Muscle of leg (tissue), 16 donors: ENCODE measurements at places on chromosomes 1 and 21. TPM values are rescaled to one million over a fixed set of nuclear protein-coding genes. Genes with fewer than 3 reads are reported as not detected.

DNA sequence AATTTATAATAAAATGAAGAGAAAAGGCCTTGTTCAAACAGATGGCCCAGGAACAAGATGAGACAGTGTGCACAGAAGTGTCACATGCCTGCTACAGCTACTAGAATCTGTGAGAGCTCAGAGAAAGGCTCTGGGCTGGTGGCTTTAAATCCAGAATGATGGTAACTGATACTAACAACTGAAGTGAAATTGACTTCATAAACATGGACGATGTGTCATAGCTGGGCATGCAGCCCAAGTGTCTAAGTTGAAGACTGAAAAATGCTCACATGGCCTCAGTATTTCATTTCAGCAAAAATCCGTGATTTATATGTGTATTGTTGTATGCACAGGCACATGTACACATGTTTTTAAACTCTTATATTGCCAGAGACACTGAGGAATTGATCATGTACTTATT is 208.3 kb upstream of the RUNX1 start:
- H3K27ac ChIP-seq, result peak overlapping the region; percentile 94
- H3K4me3 ChIP-seq, result no peak overlapping the region
- H3K4me1 ChIP-seq, result peaks cover 11% of the 10 kb centered on the region
- no peaks in the 10 kb centered on the region for H3K27me3 ChIP-seq

SH2D2A gene
- total RNA-seq, result 0.71 TPM

- H3K4me3 ChIP-seq, result no peak overlapping the region
- H3K27ac ChIP-seq, result no peak overlapping the region
- no peaks in the 10 kb centered on the region for H3K4me1 ChIP-seq
- peaks cover 6% of the 10 kb centered on the region for H3K27me3 ChIP-seq
- no peaks in the 10 kb centered on the region for H3K36me3 ChIP-seq
Observed at GRCh38 chr1:18333220-18333619, 147.5 kb upstream of the KLHDC7A start.

DNA sequence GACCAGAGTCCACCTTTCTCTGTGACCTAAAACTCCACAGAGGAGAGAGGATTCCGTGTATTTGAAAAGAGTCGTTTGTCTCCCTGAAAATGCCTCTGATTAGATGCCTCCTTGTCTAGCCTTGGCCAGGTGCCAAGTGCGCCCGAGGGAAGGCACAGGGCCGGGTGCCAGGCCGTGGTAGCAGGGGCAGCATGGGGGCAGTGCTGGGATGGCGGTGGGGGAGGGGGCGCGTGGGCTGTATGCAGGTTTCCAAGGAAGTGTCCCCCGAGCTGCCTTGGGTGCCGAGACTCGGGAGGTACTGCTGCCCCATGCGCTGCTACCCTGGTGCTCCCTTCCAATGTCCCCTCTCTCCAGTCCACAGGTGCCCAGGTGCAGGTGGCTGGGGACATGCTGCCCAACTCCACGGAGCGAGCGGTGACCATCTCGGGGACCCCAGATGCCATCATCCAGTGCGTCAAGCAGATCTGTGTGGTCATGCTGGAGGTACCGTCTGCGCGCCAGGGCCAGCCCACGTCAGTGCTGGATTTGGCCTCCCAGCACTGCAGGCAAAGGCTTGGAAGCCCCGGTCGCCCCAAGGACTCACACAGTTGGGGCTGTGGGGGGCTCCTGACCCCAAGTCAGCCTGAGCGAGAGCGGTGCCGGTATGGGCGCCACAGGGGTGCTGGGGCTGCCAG is 70.9 kb upstream of the COL6A1 start:
- DNase-seq, result no peak
- H3K27me3 ChIP-seq, result peaks cover 4% of the 10 kb centered on the region
- no peak overlapping the region for H3K27ac ChIP-seq
- no peak overlapping the region for H3K4me3 ChIP-seq
- H3K36me3 ChIP-seq, result no peaks in the 10 kb centered on the region
- peaks cover 12% of the 10 kb centered on the region for H3K4me1 ChIP-seq

DNA sequence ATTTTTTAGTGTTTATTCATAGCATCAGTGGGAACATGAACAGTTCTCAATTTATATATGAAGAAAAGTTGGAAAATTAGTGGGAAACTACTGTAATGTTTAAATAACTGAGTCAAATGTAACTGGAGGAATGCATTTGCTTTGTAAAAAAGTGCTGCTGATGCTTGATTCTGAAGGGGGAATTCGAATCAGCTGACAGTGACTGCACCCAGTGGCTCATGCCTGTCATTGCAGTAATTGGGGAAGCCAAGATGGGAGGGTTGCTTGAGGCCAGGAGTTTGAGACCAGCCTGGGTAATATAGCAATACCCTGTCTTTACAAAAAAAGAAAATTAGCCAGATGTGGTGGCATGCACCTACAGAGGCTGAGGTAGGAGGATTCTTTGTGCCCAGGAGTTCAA is 398.4 kb downstream of the ZP4 start:
- H3K27me3 ChIP-seq, result no peaks in the 10 kb centered on the region
- H3K36me3 ChIP-seq, result no peaks in the 10 kb centered on the region
- no peak overlapping the region for H3K27ac ChIP-seq

LCE6A gene
- total RNA-seq, result not detected

PNRC2 gene
- total RNA-seq, result 82.9 TPM

DNA sequence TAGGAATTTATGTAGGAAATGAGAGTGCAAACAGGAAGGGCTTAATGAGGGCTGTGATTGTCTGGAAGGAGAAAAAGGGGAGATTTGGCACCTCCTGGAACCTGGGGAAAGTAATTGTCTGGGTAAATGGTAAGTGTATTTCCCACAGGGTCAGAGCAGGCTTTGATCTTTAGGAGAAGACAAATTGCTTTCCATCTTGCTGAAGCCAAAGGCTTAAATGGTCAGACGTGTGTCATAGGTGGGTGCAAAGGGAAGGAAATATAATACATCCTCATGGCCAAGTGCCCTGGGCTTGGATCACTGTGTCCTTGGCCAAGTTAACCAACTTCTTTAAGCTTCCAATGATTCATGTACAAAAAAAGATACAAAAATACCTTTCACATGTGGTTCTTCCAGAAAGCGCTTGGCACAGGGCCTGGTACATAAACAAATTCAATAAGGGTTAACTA is 1.3 kb upstream of the DUSP23 start:
- H3K27me3 ChIP-seq, result no peaks in the 10 kb centered on the region
- peak; percentile 24 for DNase-seq
- no peak overlapping the region for H3K4me3 ChIP-seq
- H3K27ac ChIP-seq, result no peak overlapping the region
- peaks cover 9% of the 10 kb centered on the region for H3K4me1 ChIP-seq

PLA2G2D gene
- not detected for total RNA-seq

DNA sequence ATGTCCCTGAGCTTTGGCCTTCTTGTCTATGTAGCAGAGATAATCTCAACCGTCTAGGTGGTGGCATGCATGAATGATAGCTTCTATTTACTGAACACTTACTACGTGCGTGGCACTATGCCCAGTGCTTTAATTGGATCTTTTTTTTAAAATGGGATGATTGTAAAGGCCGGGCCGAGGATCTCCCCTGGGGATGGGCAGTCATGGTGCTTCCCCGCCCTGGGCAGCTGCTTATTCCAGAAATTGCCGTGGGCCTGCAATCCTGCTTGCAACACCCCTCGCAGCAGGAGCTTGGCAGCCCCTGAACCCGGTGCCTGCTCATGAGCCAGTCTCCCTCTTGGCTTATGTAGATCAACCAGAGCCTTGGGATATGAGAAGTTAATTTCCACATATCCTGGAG is 360.7 kb downstream of the CAMTA1 start:
- DNase-seq, result no peak
- H3K36me3 ChIP-seq, result no peaks in the 10 kb centered on the region
- peaks cover 11% of the 10 kb centered on the region for H3K4me1 ChIP-seq

PSMD4 gene
- total RNA-seq, result 183 TPM

DNA sequence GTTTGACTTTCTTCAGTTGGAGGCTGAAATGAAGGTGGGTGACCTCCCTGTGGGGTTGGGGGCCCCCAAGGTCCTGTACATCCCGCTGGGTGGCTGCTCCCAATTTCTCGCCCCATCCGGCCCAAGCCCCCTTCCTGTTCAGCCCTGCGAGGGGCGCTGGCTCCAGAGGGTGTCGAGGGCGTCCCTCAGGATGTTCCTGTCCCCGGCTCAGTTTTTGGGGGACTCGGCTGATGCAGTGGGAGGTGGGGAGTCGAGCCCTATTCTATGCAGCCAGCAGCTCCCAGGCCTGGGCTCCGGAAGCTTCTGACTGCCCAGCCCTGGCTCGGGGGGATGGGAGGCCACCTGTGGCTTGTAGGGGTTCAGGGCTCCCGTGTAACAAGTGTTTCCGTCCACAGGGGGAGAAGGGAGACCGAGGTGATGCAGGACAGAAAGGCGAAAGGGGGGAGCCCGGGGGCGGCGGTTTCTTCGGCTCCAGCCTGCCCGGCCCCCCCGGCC is 38.2 kb downstream of the SLC19A1 start:
- no peak overlapping the region for H3K27ac ChIP-seq
- no peaks in the 10 kb centered on the region for H3K27me3 ChIP-seq
- no peaks in the 10 kb centered on the region for H3K4me1 ChIP-seq
- peaks cover 2% of the 10 kb centered on the region for H3K36me3 ChIP-seq
- H3K4me3 ChIP-seq, result no peak overlapping the region
- no peak for DNase-seq

LRRIQ3 gene
- total RNA-seq, result 0.35 TPM

- no peaks in the 10 kb centered on the region for H3K27me3 ChIP-seq
- no peaks in the 10 kb centered on the region for H3K36me3 ChIP-seq
- H3K27ac ChIP-seq, result no peak overlapping the region
- no peak overlapping the region for H3K4me3 ChIP-seq
- no peaks in the 10 kb centered on the region for H3K4me1 ChIP-seq
- no peak for DNase-seq
Observed at GRCh38 chr1:21027805-21028204, 148.9 kb downstream of the EIF4G3 start.

TRIM67 gene
- 0.04 TPM for total RNA-seq

GRCh38 chr1:94099303-94099702 is 21.6 kb downstream of the ABCA4 start:
- no peak overlapping the region for H3K27ac ChIP-seq
- H3K36me3 ChIP-seq, result no peaks in the 10 kb centered on the region
- peaks cover 41% of the 10 kb centered on the region for H3K4me1 ChIP-seq
- H3K27me3 ChIP-seq, result peaks cover 4% of the 10 kb centered on the region
- DNase-seq, result no peak
- no peak overlapping the region for H3K4me3 ChIP-seq

ST6GALNAC3 gene
- total RNA-seq, result 9.0 TPM

DNA sequence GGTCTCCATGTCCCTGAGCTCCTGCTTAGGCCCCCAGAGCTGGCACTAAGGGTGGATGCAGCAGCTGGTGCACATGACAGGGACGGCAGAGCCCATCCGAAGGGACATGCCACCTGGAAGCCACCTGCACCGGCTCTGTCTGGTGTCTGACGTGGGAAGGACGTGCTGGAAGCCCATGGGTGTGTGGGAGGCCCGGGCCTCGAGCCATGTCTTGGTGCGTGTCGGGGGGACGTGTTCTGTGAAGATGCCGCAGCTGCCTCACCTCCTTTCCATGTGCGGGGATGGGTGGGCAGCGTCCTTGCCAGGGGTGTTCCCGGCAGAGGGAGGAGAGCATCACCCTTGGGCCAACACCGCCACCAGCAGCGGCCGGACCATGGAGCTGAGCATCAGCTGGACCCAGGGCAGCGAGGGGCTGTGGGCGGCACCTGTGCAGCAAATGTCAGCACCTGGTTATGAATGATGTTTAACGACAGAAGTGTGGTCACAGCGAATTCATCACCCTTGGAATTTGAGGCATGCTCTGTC is 15.5 kb upstream of the POFUT2 start:
- peak overlapping the region; percentile 96 for H3K27ac ChIP-seq
- no peaks in the 10 kb centered on the region for H3K36me3 ChIP-seq
- H3K4me1 ChIP-seq, result peaks cover 76% of the 10 kb centered on the region
- H3K4me3 ChIP-seq, result no peak overlapping the region
- H3K27me3 ChIP-seq, result no peaks in the 10 kb centered on the region
- DNase-seq, result no peak

DNA sequence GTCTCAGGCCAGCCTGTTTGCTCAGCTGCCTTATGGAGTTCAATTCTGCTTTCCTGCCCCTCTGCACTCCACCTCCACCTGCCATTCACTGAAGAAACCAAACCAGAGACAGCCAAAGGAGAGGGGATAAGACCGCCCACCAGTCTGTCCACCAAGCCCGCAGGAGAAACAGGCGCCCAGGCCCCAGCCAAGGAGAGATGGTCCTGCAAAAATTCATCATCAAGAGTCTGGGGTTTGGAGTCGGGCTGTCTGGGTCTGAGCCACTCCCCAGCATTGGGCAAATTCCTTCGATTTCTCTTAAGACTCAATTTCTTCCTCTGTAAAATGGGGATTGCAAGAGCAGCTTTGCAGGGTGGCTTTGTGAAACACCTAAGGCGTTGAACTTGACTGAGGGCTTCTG is 121.4 kb upstream of the RUNX3 start:
- H3K27me3 ChIP-seq, result peaks cover 23% of the 10 kb centered on the region
- peaks cover 9% of the 10 kb centered on the region for H3K4me1 ChIP-seq
- H3K36me3 ChIP-seq, result no peaks in the 10 kb centered on the region
- no peak overlapping the region for H3K27ac ChIP-seq

- H3K36me3 ChIP-seq, result no peaks in the 10 kb centered on the region
- H3K4me3 ChIP-seq, result no peak overlapping the region
- DNase-seq, result no peak
- no peaks in the 10 kb centered on the region for H3K4me1 ChIP-seq
- H3K27me3 ChIP-seq, result no peaks in the 10 kb centered on the region
Observed at GRCh38 chr1:69290291-69290690, 277.4 kb upstream of the LRRC7 start.

GRCh38 chr1:58968360-58968952 is 184.6 kb upstream of the JUN start:
- peak; percentile 90 for DNase-seq
- H3K27me3 ChIP-seq, result no peaks in the 10 kb centered on the region
- peaks cover 9% of the 10 kb centered on the region for H3K4me1 ChIP-seq
- H3K36me3 ChIP-seq, result no peaks in the 10 kb centered on the region

CCDC27 gene
- not detected for total RNA-seq

- no peak overlapping the region for H3K4me3 ChIP-seq
- H3K4me1 ChIP-seq, result peaks cover 28% of the 10 kb centered on the region
- H3K27me3 ChIP-seq, result no peaks in the 10 kb centered on the region
- H3K27ac ChIP-seq, result peak overlapping the region; percentile 87
Observed at GRCh38 chr1:68173936-68174737, 58.2 kb downstream of the WLS start.

GRCh38 chr1:232579958-232580941 is 49.7 kb downstream of the SIPA1L2 start:
- no peak overlapping the region for H3K27ac ChIP-seq
- no peak for DNase-seq
- no peak overlapping the region for H3K4me3 ChIP-seq
- H3K36me3 ChIP-seq, result no peaks in the 10 kb centered on the region
- no peaks in the 10 kb centered on the region for H3K27me3 ChIP-seq

FAM110D gene
- 0.93 TPM for total RNA-seq

GRCh38 chr1:176244851-176245250 is 37.8 kb upstream of the COP1 start:
- no peak overlapping the region for H3K4me3 ChIP-seq
- H3K4me1 ChIP-seq, result no peaks in the 10 kb centered on the region
- no peaks in the 10 kb centered on the region for H3K36me3 ChIP-seq
- no peak for DNase-seq

CTSE gene
- total RNA-seq, result 0.09 TPM

ATP1A2 gene
- 55.0 TPM for total RNA-seq

INKA2 gene
- total RNA-seq, result 37.7 TPM
